ENCODE measurements at places on chromosomes 1 and 21.

DNA sequence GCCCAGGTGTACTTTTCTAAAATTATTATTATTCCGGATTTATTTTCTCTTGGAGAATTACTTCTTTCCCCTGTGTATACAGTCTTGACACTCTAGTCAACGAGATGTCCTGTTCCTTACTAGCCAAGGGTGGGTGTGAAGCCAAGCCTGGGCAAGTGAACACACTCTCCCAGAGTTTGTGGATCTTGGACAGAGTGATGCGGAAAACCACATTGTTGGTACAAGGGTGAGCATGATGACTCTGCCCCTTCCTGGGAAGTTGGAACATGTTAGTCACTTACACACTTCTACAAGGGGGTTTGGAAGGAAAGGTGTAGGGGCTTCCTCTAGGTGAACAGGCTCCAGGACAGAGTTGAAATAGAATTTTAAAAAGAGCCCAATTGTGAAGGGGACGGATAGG lies 20.0 kb upstream of the RD3 start:
- DNase-seq = no peak

DNA sequence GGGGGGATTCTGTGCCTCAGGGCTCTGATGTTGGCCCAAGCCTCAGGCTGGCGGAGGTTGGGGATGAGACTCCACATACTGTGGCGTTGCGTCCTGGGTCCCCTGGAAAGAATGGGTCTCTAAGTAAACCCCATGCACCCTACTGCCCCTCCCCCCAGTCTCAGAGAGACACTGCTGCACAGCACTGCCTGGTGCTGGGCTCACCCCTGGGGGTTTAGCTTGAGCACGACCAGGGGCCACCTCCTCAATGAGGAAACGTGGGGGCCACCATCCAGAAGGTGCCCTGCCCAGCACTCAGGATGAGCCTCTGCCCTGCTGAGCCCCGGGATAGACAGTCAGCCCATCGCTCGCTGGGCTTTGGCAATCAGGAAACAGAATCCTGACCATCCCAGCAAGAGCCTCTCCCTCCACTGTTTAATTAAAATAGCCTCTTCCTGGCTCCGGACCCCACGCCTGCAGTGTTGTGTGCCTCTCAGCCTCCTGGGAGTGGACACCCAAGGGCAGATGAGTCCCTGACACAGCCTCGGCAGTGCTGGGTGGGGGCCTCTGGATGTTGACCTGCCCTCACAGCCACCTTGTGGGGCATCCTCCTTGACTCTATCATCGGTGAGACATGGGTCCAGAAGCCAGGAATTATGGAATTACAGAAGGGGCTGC lies 3.5 kb upstream of the KRTAP10-4 start:
- no peak for DNase-seq

- peak; percentile 88 for DNase-seq
Observed at GRCh38 chr21:24045775-24046215, 1561.5 kb downstream of the MRPL39 start.

- DNase-seq = no peak
Observed at GRCh38 chr1:6157528-6158174, 22.5 kb downstream of the CHD5 start.

- no peak for DNase-seq
Observed at GRCh38 chr1:118918940-118919259, 69.2 kb downstream of the TBX15 start.

GRCh38 chr1:167520711-167521206 lies 2.4 kb upstream of the CD247 start:
- no peak for DNase-seq

DNA sequence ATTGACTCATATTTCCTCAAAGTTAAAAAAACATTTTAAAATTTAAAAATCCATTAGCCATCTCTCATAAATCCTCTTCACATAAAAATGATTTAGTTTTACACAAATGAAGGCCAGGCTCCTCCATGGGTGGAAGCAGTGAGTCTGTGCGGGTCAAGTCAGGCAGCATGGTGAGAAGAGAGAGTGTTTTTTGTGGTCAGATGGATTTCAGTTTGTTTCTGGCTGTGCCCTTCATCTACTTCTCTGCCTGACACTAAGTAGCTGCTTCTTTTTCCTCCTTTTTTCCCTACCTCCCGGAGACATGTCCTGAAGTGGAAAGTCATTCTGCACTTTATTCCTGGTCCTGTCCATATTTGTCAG lies 10.3 kb downstream of the PLA2G4A start:
- DNase-seq = no peak

GRCh38 chr1:84170171-84170570 lies 26.1 kb downstream of the PRKACB start:
- DNase-seq = no peak

- DNase-seq = no peak
Observed at GRCh38 chr1:162927421-162927820, 66.4 kb upstream of the CCDC190 start.

DNA sequence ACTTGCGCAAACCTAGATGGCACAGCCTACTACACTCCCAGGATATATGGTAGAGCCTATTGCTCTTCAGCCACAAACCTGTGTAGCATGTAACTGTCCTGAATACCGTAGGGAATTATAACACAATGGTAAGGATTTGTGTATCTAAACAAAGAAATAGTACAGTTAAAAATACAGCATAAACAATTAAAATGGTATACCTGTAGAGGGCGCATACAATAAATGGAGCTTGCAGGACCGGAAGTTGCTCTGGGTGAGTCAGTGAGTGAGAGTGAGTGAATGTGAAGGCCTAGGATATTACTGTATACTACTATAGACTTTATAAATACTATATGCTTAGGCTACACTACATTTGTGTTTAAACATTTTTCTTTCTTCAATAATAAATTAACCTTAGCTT lies 99.3 kb downstream of the PLD5 start:
- no peak for DNase-seq

GRCh38 chr1:107810291-107810951 lies 154.6 kb downstream of the VAV3 start:
- DNase-seq = no peak

DNA sequence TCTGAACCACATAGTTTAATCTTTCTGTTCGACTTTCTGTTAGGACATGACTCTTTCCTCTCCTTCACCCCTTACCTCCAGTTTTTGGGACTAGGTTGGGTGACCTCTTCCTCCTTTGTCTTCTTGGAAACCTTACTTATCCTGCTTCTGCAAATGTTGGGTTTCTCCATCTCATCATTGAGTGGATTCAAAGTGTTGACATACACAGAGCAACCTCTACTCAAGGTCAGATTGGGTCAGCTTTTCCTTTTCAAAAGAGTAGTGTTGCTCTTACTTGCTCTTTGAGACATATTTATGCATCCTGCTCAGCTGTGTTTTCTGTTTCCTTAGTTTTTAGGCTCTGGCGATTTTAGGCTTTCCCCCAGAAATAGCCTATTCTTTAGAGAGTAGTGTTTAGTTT lies 3.7 kb downstream of the CAMTA1 start:
- no peak for DNase-seq

DNA sequence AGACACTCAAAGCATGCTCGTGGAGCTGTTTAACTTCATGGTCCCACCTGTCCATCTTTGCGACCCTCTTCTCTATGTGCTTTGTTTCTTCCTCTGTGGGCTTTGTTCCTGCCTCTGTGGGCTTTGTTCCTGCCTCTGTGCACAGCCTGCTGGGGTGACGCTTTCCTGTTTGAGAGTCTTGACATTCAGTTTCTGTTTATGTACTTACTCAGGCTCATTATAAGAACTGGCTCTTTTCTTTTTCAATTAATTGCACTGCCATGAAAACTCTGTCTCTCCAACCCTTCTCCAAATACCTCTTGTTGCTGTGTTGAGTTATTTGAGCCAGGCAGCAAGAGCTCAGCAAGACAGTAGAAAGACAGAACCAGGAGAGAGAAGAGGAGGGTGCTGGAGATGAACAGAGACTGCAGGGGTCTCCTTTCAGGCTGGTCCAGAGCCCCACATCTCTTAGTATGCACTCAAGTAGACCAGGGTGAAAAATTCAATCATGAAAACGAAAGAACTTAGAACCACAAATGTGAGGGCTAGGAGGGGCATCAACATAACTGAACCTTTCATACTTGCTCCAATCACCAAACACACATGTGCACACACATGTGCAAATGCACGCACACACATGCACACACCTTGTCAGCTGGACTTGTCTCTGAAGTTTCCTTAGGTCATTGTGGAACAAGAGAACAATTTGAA lies 88.3 kb upstream of the SGIP1 start:
- DNase-seq = peak; percentile 28

- DNase-seq = no peak
Observed at GRCh38 chr1:59394706-59395425, 98.0 kb downstream of the FGGY start.

- DNase-seq = no peak
Observed at GRCh38 chr1:217072926-217073325, 349.7 kb upstream of the ESRRG start.

DNA sequence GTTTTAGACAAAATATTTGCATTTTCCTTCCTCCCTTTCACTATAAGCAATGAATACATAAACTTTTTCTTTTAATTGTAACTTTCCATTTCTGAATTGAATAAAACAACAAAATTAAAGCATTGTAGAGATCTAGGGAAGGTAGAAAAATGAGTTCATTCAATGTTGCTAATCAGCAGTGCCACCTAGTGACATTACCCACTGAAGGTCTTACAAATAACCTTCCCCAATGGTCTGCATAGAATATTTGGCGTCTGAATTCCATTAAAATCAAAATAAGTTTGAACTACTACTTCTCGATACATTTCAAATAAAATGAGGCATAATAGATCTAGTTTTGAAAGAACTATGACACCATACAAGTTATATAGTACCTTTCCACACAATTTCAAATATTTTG lies 19.6 kb downstream of the FH start:
- no peak for DNase-seq

DNA sequence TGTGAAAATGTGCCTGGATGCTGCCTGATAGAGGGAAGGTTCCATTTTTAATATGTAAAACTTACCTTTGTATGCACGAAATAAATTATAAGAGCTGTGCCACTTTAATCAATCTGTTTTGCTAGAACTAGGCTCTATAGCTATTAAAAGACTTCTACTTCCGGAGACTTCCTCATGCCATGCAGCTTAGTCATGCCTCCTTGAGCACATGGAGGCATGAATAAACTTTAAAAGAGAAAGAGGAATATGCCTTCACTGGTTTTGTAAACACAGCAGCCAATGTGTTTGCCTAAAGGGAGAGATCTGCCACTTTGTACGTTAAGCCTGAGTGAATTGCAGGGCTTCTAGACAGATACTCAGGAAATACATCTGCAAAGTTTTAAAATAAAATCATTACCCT lies 604.6 kb downstream of the LRRIQ3 start:
- DNase-seq = no peak

GRCh38 chr1:179137617-179138255 lies 55.9 kb downstream of the TOR3A start:
- DNase-seq = no peak

GRCh38 chr1:21020151-21020550 lies 156.5 kb downstream of the EIF4G3 start:
- DNase-seq = no peak

DNA sequence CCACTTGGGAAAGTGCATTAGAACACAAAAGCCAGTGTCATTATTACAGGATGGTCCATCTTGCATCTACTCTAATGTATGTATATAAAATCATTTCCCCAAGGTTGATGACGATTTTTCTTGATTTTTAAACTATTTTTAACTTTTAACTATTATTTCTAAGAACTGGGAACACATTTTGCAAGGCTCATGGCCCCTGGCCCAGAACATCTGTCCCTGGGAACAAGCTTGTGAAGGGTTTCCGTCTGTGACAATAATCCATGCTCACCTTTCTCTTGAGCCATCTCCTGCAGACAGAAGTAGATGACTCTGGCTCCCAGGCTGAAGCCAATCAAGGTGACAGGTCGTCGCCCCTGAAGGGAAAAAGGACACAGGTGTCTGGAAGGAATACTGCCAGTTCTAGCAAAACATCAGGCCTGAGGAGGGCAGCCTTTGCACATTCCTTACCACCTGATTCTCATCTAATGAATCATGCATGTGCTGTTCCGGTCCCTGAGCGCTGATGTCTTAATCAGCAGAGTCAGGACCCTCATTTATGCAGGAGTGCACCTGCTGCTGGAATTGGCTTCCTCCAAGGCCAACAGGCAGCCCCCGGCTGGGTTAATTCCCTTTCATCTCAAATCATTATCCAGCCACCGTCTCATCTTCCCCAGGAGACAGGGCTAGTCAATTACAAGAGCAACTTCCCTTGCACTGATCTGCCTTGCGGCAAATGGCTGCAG lies 62.5 kb downstream of the TMCO4 start:
- DNase-seq = no peak

- DNase-seq = no peak
Observed at GRCh38 chr21:22399681-22400514, 1401.7 kb downstream of the NCAM2 start.

- DNase-seq = no peak
Observed at GRCh38 chr1:217673387-217673786, 42.2 kb downstream of the SPATA17 start.

DNA sequence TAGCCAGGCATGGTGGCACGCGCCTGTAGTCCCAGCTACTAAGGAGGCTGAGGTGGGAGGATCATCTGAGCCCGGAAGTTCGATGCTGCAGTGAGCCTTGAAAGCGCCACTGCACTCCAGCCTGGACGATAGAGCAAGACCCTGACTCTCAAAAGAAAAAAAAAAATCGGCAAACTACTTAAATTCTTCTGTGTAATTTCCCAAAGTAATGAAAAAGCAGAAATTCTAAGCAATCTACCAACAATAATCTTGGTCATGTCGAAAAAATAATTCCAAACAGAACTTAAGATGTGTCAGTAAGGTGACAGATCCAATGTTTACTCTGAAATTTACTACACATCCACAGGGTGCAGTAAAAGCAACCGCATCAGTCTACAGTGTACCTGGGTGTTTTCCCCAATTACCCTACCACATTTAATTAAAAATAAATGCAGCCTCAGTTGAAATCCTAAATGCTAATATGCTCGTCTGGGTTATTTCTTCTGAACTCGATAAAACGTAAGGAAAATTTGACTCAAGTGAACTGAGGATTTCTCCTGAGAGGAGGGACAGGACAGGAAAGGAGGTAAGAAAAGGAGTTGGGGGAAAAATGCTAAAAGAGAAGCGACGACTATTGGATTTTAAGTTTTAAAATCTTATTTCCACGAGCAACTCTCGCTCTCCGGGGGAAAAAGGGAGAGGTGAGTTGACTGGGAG lies 801 bp downstream of the EPRS1 start:
- DNase-seq = no peak
